Left renal cortex interstitium (tissue), 4 donors: ENCODE measurements at places on chromosomes 2 and 18. TPM values are rescaled to one million over a fixed set of nuclear protein-coding genes. Genes with fewer than 3 reads are reported as not detected.

ADAM23 gene
- polyA plus RNA-seq, result 4.1 TPM

GRCh38 chr18:5626130-5626880 lies 82.5 kb upstream of the EPB41L3 start:
- DNase-seq, result no peak

- DNase-seq, result no peak
Measured at GRCh38 chr2:166179201-166179600, 51.4 kb upstream of the SCN1A start.

GRCh38 chr18:63149302-63149587 lies 170.3 kb downstream of the BCL2 start:
- no peak for DNase-seq

SEH1L gene
- polyA plus RNA-seq, result 43.2 TPM

CRYBA2 gene
- not detected for polyA plus RNA-seq
